ENCODE measurements at places on chromosomes 12 and 14.

DNA sequence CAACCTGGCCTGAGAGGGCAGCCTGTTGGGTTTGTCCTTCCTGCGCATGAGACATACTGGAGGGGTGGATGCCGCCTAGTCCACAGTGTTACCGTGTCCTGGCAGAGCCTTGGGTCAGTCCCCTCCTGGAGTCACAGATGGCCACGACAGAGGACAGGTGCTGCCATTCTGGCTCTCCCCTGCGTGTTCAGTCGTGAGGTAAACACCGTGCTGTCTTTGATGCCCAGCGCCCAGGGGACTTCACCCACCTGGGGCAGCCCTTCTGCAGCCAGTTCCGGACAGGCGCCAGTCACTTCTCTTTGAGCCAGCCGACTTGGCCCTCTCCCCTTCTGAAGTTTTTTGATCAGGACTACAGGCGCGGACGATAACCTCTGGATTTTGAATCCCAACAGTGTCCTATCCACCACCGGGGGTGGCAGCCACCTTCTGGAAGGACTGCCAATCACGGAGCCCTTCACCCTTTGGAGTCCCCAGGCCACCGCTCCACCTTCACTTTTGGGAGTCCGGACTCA lies 933.0 kb downstream of the DIO2 start:
- DNase-seq = no peak

- DNase-seq = no peak
Measured at GRCh38 chr12:40031965-40032364, 73.9 kb downstream of the SLC2A13 start.

- peak; percentile 43 for DNase-seq
Measured at GRCh38 chr14:91573894-91574837, 64.1 kb upstream of the PPP4R3A start.

GRCh38 chr14:64835431-64835830 lies 44.3 kb downstream of the SPTB start:
- no peak for DNase-seq

GRCh38 chr14:65465584-65465983 lies 53.1 kb downstream of the FUT8 start:
- DNase-seq = no peak

DNA sequence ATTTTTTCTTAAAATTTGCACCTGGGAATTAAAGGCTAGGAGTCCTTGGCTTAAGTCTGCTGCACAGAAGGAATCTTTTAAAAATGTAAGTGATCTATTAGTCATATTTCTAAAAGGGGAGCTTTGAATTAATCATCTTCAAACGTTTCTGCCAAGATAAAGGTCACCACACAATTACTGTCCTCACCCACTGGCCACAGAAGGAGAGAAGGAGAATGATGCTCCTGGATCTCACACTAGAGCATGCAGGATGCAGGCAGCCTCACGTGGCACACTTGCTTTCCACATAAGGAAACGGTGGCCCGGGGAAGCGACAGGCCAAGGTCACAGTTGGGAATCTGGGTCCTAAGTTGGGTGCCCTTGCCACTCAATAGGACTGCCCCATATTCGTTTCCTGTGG lies 16.9 kb downstream of the PLEKHG7 start:
- DNase-seq = no peak

DNA sequence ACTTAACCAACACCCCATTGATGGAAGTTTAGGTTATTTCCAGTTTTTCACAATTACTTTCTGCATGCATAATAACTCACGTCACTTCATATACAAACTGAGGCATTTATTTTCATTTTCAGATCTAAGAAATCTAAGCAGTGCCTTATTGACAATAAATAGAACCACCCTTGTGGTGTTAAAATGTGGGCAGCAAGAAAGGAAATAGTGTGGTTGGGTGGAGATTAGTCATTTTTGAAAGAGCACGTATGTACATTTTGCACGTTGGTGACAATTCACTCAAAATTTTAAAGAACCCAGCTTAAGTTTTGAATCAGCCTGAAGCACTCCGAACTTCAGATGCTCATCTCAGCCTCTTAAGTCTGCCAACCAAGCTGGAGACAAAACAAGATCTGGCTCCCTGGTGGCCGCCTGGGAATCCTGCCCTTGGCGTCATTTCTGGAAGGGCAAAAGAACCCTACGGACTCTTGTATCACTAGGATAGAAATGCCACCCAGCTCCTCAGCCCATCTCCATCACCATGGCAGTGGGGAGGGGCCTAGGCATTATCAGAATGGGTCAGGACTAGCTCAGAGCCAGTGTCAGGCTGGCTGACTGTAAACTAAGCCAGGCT lies 89.5 kb upstream of the BCL2L14 start:
- DNase-seq = no peak

- DNase-seq = no peak
Measured at GRCh38 chr12:25005376-25005775, 56.5 kb upstream of the BCAT1 start.

DNA sequence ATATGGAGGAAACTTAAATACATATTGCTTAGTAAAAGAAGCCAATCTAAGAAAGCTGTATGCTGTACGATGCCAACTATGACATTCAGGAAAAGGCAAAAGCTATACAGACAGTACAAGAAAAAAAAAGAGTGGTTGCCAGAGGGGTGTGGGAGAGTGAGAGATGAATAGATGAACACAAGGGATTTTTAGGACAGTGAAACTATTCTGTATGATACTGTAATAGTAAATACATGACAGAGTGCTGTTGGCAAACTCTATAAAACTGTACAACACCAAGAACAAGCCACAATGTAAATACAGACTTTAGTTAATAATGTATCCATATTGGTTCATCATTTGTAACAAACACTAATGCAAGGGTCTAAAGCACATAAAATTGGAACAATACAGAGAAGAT lies 10.9 kb upstream of the MIPOL1 start:
- no peak for DNase-seq

DNA sequence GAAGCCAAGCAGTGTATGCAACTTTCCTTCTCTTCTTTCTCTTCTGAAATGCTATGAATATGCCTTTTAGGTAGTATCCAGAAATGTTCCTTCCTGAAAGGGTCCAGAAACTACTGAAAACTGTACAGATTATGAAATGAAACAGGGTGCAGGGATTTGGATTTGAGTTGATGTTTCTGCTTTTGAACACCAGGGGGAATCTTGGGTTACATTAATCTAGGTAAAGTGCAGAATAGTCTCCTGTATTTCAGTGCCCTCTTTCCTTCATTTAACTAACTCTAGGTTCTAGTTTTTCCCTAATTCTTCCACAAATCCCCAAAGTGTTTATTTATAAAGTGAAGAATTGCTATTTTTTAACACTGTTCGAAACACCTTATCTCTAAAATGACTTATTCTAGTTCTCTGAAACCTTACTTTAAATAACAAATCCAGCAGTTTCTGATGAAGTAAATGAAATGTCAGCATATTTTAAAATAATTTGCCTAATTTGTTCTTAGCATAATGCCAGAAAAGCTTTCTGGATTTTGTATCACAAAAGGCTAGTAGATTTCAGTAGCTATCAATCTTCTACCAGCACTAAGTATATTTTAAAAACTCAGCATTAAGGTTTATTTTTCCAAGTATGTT lies 111.9 kb downstream of the LRRK2 start:
- no peak for DNase-seq

DNA sequence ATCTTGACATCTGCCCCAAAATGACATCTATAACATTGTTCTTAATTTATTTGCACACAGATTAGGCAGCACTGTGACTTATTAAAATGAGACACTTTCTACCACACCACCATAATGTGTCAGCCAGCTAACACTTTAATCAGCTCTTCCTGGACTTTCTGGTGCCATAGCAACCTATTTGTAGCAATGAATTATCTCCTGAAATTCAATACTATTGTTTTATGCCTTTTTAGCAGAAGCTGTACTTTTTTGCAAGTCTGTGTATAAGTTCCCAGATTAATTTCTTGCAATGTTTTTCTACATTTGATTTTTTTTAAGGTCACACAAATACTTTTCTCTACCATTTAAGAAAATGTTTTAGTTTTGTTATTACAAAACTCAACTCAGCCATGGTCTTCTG lies 72.8 kb upstream of the SAV1 start:
- DNase-seq = no peak

DNA sequence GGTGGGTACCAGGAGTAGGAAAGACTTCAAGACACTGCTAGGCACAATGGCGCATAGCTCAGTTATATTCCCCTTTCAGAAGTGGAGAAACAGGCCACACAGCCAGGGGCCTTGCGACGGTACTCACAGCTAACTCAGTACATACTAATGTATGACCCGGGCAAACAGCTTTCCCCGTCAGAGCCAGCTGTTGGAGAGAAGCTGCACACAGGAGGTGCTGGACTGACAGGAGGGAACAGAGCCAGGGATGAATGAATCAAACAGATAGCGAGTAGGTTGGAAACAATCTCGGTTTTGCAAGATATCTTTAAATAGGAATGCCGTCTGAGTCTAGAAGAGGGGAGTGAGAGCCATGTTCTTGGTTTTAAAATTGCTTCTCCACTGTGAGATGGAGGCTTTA lies 45.5 kb downstream of the PRIMA1 start:
- no peak for DNase-seq

GRCh38 chr14:31261859-31262731 lies 54.5 kb upstream of the HECTD1 start:
- DNase-seq = no peak

All from mesendoderm (in vitro differentiated cells).